AG09319 (cell line): ENCODE measurements at places on chromosomes 2 and 18.

DNA sequence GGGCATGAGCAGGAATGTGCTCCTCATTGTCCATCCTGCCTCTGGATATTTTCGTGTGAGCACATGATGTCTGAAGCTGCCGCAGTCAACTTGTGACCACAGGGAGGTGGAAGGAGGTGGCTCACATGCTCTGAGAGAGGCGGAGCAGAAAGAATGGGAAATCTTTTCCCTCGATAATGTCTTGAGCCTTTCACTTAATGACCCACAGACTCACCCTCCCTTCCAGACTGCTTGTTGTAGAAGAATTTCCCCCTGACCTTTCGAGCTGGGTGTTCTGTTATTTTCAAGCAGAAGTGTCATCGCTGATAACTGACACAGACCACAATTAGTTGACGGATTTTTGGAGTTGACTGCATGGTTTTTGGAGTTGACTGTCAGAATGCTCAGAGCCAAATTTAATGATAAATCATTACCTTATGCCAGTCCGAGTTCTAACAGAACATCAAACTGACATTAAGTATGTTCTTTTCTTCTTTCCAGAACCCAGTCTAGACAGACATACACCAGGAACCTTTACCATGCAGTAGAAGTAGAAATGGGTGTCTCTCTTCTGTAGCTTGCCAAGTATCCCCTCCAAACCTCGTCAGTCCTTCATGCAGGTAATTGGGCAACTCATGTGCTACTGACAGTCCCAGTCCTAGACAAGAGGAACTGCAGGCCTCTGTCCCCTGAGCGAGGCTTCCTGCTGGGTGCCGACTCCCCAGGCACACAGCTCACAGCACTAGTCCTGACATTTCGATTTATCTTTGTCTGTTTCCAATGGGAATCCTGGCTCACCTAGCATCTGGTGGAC is 29.4 kb upstream of the RTTN start:
- DNase-seq: no peak

- peak; percentile 16 for DNase-seq
Observed at GRCh38 chr2:95760806-95761525, 169.2 kb downstream of the TRIM43 start.

GRCh38 chr2:108933691-108934117 is 55.3 kb downstream of the EDAR start:
- DNase-seq: no peak

DNA sequence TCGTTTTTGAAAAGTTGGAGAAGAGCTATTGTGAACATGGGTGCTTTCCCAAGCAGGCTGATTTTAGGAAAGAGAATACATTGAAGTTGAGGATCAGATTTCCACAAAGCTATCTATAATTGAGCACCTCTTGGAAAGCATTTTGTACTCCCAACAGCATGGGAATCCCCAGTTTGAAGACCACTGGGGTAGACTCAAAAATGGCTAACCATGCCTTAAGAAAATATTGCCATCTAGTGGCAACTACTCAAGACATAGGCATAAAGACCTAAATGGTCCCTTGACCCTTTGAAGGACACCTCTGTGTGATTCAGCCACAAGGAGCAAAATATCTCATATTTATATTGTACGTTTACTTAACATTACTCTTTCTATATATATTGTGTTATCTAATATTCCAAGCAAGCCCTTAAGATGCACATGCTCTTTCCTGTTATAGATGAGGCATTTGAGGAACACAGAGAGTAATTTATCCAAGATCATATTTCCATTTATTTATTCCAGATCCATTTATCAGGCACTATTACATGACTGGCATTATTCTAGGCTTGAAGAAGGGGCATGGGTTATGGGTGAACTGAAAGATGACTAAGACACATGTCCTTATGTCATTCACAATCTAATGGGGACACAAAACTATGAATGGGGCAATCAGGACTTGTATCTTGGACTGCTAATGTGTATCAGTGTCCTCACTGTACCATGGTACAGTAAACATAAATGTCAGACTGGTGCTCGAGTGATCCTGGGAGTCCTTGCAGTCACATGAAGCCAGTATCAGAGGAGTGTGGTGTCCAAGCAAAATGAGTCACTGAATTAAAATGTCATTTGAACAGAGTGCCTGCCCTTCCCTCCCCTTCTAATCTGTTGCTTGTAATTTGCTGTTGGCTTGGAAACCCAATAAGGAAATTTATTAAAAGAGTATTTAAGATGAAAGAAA is 121.0 kb upstream of the XPO1 start:
- DNase-seq: no peak

DNA sequence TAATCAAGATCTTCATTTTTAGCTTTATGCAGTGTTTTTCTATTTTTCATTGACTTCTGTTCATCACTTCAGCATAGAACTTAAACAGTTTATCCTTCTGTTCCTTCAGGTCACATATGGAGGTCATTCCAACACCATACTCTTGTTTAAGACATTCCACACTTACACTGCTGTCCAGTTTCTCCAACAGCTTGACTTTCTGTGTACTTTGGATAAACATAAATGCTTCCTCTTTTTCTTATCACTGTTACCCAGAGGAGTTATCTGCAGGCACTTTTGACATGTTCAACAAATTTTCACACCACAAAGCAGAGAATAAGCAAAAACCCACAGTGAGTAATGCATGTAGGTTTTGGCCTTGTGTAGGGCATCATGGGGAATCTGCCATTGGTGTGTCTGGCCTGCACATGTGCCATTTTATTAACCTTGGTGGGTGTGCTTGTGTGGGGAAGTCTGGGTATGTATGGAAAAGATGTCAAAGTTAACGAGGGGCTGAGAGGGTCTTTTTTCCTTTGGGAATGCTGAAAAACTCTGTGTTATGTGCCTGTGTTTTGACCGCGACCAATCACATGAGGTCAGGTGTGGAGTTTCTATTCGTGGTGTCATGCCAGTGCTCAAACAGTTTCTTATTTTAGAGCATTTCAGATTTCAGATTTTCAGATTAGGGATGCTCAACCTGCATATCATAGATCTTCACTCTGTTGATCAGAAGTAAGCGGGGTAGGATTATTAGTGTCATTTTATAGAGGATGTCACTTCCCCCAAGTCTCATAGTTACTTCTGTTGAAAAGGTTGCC is 53.9 kb upstream of the ACVR1 start:
- no peak for DNase-seq

GRCh38 chr2:234305846-234306245 is 191.0 kb downstream of the ARL4C start:
- DNase-seq: no peak

DNA sequence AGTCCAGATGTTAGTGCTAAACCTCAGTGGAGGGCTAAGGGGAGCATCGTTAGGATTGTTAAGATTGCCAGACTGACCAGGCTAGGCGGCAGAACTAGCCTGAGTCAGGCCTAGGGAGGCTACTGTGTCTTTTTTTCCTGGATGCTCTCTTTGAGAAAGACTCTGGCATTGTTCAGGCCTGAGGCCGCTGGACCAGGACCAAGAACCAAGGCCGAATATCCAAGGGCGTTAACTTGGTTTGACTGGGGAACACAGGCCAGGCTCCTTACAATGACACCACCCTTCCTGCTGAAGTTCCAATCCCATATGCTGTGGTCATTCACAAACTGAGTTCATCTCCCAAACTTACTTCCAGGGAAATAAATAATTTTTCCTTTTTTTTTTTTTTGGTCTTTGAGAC is 10.6 kb downstream of the HTRA2 start:
- no peak for DNase-seq

GRCh38 chr2:187617120-187617519 is 62.9 kb upstream of the TFPI start:
- no peak for DNase-seq

DNA sequence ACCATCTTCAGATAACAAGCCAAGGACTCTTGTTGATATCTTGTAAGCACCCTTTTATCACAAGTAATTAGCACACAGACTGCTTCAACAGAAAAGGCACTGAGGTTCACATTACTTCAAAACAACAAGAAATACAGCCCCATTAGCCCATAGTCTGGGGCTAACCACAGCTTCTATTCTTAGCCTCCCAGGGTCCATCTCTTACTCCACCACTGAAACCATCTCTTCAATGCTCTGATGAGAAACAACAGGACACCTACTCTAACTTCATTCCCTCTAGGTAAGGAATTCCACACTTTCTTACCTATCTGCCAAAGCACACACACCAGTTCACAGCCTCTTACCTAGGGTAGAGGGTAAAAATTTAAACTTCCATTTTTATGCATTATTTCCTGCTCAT is 26.4 kb upstream of the CYTIP start:
- DNase-seq: no peak

- DNase-seq: no peak
Observed at GRCh38 chr2:104289651-104290565, 564.0 kb upstream of the POU3F3 start.

DNA sequence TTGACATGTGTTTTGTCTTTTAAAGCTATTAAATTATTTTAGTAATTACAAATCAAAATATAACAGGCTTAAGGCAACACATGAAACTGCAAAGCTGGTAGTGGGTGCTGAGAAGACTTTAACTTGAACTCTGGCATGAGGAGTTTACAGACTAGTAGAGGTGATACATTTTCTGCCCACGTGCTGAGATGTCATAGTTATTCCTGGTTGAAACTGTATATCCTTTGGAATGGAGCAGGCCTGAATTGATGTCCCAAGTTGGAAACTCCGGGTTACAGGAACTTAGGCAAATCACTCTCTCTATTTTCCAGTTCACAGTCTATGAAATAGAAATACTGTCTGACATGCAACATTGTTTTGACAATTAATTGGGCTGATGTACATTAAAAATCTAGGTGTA is 177.1 kb upstream of the NOL4 start:
- DNase-seq: no peak

DNA sequence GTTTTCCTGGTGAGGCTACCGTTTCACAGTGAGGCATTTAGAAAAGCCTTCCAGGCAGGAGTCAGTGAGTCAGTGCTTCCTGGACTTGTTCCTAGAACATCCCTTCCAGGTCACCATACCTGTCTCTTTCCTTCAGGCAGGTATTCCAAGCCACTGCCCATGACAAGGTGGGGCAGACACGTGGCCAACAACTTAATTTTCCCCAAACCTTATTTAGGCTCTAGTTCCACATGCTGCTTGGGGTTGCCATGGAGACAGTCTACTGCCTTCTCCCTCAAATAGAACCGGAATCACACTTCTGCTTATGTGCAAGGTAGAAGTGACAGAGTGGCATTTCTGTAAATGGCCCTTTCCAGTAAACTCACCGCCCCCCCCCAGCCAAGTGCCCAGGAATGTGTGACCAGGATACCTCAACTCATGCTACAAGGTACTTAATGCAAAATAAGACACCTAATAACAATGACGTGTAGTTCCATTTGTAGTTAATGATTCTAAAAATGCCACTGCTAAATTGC is 258.3 kb downstream of the PRKCE start:
- DNase-seq: no peak

DNA sequence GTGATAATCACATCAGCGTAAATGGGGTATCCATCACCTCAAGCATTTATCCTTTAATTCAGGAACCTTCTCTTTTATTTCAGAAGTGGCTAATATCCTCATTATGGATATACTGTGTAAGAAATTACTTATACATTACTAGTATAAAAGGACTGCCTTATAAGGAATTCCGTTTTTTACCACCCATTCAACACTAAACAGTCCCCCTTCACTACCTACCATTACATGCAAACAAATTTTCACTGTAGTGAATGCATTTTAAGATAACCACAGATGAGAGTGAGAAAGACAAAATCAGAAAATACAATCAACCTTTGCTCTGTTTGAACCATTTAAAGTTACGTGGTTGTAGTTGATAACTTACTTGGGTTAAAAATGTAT is 551.2 kb downstream of the RNF144A start:
- DNase-seq: no peak

GRCh38 chr2:7992612-7993602 is 688.9 kb upstream of the ID2 start:
- peak; percentile 12 for DNase-seq

- DNase-seq: no peak
Observed at GRCh38 chr2:62219407-62220159, 23.7 kb downstream of the B3GNT2 start.

GRCh38 chr2:231617059-231617926 is 24.6 kb downstream of the TEX44 start:
- no peak for DNase-seq

DNA sequence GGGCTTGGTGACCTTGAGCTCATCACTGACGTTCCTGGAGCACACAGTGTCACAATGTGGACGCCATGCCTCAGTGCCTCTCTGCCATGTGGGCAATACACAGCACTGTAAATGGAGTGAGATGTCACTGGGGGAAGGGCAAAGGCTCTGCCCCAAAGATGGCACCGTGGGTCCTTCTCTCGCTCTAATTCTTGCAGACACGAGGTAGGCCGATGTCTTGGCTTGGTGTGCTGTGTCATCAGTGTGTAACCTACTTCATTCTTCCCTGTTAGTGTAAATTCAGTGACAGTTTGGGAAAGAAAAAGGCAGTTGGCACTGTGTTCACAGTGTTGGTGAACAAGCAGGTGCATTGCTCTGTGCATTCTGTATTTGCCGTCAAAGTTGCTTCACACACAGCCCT is 309.3 kb upstream of the MYT1L start:
- DNase-seq: no peak

- no peak for DNase-seq
Observed at GRCh38 chr2:236675051-236675450, 105.4 kb downstream of the ACKR3 start.

- no peak for DNase-seq
Observed at GRCh38 chr2:191041418-191042161, 27.6 kb upstream of the STAT1 start.

GRCh38 chr2:1714291-1715064 is 29.8 kb downstream of the PXDN start:
- no peak for DNase-seq

GRCh38 chr2:216525972-216526371 is 27.3 kb downstream of the RPL37A start:
- no peak for DNase-seq

GRCh38 chr2:112881217-112881985 is 29.6 kb upstream of the IL37 start:
- peak; percentile 34 for DNase-seq

DNA sequence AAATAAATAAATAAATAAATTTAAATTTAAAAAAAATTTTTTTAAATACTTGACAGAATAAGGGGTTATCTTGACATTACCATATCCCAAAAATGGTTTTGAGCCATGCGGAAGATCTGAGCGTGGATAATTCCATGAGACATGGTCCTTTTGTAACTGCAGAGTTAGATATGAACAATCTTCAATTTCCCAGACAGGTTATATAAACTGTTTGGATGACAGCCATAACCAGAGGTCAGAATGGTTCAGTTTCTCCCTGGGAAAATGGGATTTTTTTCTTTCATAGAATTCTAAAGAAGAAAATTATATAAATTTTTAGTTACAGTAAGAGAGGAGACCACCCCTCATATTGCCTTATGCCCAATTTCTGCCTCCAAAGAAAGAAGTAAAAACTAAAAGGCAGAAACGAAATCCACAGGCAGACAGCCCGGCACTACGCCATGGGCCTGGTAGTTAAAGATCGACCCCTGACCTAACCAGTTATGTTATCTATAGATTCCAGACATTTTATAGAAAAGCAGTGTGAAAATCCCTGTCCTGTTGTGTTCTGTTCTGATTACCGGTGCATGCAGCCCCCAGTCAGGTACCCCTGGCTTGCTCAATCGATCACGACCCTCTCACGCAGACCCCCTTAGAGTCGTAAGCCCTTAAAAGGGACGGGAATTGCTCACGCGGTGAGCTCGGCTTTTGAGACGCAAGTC is 3.0 kb downstream of the GALM start:
- no peak for DNase-seq
